ENCODE measurements at places on chromosomes 12 and 14.
A peak's percentile ranks its signal among the peaks of the same experiment; 100 is the strongest.

- DNase-seq, result no peak
These were observed 50.1 kb upstream of the HIF1A start for GRCh38 chr14:61645247-61645646.

- peak; percentile 94 for DNase-seq
These were observed at the start of gene PSMC6 for GRCh38 chr14:52706724-52707706. Gene PSMC6, plus strand, starts transcription at chr14:52707200. Its CDS starts 20 bp downstream, at chr14:52707220.

DNA sequence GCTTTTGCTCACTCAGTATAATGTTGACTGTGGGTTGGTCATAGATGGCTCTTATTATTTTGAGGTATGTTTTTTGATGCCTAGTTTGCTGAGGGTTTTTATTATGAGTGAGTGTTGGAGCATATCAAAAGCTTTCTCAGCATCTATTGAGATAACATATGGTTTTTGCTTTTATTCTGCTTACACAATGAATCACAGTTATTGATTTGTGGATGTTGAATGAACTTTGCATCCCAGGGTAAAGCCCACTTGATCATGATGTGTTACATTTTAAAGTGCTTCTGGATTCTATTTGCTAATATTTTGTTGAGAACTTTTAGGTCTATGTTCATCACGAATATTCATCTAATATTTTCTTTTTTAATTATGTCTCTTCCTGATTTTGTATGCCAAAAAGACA lies 1260.3 kb downstream of the TMEM121 start:
- DNase-seq, result no peak

DNA sequence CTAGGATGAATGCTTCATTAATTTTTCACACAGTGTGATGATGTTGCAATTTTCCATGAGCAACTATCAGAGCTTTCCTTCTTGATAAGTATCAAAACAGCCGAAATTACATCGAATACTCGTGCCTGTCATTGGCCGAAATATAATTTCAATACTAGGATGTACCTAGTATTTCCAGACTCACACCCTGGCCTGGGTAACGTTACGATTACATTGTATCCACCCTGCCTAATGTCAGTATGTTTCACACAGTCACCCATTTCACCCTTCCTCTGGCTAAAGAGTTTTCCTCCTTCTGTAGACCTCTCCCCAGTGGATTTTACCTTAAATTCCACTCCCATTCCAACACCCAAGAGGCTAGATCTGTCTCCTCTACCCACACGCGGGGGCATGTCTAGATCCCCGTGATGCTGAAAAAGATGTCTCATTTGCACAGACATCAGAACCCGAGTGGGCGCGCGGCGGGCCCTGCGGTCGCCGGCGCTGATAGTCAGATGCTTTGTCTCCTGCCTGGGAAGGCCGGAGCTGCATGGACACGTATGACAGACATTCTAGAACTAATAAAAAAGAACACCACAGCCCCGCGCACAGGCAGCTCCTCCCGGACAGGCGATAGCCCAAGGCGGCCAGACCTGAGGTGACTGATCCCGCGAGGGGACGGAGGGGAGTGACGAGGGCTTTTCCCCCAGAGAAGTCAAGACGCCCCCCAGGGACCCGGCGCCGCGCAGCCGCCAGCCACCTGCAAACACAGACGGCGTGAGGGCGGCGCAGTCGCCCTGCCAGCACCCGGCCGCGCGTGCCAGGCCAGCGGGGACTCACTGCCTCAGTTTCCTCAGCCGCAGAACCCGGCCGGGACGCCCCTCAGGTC lies 723 bp downstream of the KIF21A start:
- DNase-seq, result peak; percentile 46

GRCh38 chr14:57493467-57494181 lies at the start of gene CCDC198:
Gene CCDC198, minus strand, starts transcription at chr14:57493857. Its CDS starts 142 bp downstream, at chr14:57493715.
- DNase-seq, result no peak

DNA sequence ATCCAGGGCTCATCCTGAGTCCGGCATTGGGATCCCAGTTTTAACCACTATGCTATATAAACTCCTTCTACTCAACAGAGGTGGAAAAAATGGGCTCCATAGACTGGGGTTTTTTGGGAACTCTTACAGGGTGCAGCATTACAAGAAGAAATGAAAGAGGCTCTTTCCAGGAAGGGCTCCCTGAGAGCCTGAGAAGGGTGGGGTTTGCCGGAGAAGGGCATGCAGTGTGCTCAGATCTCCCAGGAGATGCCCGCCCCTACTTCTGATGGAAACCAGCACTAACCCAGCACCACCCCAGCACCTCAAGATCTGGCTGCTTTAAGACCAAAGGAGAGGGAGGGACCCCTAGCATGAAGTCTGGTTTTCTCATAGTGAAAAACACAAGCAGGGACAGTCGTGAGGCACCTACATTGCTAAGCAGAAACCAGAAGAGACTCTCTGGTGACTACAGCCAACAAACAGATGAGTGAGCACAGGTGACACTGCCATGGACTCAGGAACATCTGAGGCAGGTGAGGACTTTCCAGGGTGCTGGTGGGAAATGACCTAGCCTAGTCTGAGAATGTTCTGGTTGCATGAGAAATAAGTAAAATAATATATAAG lies 43.9 kb upstream of the HSP90B1 start:
- no peak for DNase-seq

DNA sequence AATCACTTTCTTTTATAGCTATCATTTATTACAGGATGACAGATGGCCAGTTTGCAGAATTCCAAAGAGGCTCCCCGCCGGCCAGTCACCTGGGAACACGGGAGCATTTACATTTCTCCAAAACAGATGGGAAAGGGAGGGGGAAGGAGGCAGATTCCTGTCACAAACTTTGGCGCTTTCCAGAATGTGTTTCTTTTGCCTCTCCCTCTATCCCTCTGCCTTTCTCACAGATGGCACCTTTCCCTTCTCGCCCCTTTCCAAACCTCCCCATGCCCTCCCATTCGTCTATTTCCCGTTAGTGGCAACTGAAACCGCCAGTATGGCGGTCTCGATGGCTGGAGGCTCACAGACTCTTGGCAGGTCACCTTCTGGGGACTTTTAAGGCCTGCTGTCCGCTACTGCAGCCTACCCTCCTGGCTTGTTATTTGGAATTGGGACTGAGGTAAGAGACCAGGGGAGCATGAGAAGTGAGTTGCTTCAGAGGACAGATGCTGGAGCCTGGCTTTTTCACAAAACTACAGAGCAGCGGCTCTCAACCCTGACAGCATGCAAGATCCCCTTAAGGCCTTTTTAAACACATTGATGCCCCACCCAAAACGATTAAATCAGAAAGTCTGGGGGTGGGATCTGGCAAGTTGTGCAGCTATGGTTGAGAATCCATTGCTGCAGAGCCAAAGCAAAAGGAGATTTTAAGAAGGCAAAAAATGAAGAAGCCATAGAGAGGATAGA lies 161.5 kb upstream of the VASH1 start:
- no peak for DNase-seq

DNA sequence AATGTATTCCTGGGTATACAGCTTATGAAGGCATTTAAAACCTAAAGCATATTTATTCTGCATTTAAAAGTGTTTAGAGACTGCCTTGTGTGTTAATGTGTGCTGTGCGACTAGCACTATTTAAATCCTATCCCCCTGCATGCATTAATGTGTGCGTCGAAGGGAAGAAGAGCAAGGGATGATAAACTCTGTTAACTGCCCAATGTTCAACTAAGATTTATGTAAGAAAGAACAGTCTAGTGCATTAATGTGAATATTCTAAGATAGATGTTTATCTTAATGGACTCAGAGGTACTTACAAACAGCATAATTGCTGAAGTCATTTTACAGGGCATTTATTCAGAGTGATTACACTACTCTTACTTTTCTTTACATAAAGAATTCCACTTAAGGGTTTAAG lies 424.8 kb downstream of the DIO2 start:
- no peak for DNase-seq

DNA sequence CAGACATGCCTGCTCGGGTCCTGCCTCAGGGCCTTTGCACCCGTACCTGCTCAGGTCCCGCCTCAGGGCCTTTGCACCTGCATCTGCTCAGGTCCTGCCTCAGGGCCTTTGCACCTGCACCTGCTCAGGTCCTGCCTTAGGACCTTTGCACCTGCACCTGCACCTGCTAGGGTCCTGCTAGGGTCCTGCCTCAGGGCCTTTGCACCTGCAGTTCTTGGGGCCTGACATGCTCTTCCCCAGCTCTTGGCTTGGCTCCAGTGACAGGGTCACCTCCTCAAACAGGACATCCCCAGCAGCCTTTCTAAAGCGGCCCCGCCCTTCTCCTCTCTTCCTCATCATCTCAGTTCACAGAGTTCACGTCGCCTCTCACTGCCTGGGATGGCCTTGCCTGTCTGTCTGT lies 54.9 kb upstream of the NCOR2 start:
- DNase-seq, result no peak

DNA sequence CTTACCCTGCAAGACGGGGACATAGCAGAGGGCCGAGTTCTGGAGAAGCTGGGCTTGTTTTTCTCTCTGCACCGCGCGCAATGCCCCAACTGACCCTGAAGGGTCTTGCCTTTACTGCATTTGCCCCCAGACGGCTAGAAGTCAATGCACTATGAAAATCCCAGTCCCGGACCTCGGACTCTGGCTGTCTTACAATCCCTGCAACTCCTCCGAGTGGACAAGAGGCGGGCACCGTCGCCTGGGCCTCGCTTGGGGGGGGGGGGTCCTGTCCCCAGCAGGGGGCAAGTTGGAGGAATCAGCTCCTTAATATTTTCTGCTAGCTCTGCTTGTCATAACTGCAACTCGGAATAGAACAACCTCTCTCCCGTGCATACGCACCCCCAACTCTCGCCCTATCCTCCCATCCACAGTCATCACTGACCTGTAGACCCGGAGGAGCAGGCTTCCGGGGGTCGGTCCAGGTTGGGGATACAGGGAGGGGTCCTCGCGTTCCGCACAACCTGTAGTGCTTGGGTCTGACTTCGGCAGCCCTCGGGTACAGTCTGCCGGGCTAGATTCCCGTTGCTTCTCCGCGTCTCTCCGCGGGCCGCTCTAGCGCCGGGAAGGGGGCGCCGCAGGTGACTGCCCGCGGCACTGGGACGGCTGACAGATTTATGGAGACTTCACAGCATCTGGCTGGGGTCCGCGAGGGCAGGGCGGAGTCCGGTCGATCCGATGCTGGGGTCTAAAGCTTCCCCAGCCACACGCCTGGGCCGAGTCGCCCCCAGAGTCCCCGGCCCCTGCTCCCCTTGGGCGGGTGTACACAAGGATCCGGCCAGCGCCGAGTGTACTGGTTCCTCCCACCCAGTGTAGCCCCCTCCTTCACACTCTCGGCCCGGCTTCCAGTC lies 3.3 kb upstream of the PAX9 start:
- no peak for DNase-seq

DNA sequence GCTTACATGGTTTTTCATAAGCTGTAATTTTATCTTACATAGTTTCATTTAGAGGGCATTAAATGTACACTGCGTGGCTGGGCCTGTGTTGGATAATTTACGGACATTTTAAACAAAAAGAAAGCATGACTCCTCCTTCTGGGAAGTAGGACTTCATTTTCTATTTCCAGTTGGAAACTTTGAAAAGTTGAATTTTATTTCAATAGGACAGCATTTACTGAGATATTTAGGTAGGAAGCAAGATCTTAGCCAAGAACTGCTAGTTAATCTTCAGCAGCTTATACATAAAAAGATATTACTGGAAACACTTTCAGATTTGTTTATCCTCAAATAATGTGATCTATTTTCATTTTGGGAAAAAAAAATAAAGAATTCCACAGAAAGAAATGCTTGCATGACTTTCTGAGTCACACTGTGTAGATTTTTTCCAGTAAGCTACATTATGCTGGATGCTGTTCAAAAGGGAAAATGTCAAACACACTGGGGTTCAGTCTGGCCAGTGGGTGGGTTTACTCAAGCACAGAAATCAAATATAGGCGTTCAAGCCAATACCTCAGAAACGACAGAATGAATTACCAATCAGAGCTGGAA lies 239.4 kb upstream of the KRR1 start:
- DNase-seq, result no peak

DNA sequence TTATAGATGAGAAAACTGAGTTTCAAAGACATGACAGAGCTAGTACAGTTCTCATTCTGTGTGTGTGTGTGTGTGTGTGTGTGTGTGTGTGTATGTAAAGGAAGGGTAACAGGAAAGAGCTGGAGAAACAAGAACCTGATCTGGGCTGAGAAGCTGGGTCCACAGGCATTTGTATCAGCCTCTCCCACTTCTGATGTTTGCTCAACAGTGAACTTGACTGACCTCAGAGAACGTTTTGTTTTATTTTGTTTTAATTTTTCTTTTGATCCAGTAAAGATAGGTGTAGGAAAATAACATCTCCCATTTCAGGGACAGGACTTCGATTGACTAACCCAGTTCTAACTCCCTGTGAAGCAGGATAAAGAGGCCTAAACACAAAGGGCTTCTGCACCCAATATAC lies 85.4 kb downstream of the STXBP6 start:
- DNase-seq, result no peak

- DNase-seq, result peak; percentile 51
These were observed 165.5 kb downstream of the SLC41A2 start for GRCh38 chr12:104792570-104792969.

DNA sequence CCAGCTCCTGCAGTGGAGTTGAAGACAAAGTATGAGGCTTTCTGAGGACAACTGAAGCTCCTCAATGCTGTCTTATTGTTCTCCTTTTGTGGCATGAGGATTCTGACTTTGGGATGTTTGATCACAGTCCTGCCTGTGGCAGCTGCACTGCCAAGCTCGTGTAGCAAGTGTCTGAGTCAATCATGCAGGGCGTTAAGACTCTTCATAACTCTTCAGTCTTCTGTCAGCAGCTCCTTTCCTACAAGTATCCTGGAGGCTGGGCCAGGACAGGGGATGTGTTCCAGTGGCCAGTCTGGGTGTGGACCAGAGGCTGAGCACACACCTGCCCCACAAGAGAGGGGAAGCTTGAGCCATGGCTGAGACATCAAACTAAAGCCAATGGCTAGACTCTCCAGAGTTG lies 94.3 kb downstream of the PELI2 start:
- DNase-seq, result no peak

- DNase-seq, result no peak
These were observed 167.7 kb downstream of the GCH1 start for GRCh38 chr14:54734966-54735365.

DNA sequence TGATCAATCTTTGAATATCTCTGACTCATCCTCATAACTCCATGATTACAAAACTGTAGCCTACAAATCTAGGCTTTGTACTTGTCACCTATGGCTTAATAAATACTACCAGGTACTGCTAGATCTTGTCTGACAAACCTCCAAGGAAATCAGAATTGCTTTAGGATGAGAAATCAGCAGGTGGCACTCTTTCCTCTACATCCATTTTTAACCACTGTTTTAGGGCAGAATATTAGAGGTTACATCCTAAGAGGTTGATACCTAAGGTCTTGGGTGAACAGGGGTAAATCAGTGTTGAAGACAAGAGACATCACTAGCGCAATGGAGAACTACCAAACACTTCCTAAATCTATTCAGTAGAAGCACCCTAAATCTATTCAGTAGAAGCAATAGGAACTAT lies 63.1 kb upstream of the SOX5 start:
- peak; percentile 36 for DNase-seq

DNA sequence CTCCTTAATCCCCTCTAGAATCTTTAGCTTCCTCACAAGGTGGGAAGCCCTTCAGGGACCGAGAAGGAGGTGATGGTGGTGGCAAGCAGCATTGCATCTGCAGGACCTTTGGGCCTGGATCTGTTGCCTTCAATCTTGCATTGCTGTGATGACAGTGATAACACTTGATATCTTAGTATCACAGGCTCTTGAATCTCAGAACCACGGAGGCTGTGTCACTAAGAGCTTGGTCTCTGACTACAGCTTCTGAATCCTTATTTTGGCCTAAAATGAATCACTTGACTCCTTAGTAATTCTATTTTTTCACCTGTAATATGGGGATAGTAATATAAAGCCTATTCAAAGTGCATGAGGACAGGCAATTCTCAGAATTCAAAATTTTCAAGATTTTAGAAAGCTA lies 8.9 kb upstream of the AMN1 start:
- DNase-seq, result no peak

Measured in dermis blood vessel endothelial cell (primary cell).